HCEC 1CT (cell line): ENCODE measurements at places on chromosomes 1 and 21.

- peak; percentile 22 for DNase-seq
Measured at GRCh38 chr1:63575340-63575826, 17.8 kb upstream of the PGM1 start.

GRCh38 chr1:5311634-5312292 is 657.4 kb downstream of the AJAP1 start:
- DNase-seq, result no peak

GRCh38 chr1:199688133-199688676 is 339.3 kb upstream of the NR5A2 start:
- no peak for DNase-seq

DNA sequence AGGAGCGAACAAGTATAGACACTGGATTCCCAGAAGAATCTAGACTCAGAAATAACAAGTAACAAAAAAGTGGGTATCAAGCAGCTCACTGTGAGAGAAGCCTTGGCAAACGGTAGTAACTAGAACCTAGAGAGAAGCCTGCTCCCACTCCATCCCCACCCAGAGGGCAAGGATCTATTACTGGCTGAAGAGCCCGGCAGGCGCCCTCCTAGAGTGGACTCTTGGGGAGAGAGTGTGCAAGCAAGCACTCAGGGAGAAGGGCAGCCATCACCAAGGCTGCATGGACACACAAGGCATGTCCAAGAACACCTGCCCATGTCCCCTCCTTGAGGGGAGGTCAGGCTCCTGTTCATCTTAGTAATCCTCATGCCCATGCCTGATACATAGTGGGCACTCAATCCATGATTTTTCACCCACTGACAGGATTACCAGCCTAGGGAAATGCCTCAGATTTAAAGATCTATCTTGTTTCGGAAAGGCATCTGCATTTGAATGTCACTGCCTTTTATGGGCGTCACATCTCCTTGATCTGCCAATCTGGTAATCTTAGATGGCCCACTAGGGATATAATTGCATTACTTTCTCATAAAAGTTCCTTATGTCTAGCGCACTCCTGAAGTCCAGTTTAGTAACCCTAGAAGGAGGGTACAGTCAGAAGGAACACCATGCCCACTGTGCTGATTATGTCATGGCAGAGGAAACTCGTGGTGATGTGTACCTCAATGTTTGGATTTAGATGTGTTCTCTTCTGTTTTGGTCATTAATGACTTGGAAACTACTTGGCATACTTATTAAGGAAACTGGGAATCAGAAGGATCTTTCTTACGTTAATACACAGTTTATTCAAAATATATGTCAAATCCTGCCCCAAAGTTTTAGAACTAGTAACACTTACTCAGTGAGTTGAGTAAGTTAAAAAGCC is 14.4 kb downstream of the CNN3 start:
- no peak for DNase-seq

GRCh38 chr1:29793653-29794348 is 557.5 kb downstream of the PTPRU start:
- DNase-seq, result no peak

- DNase-seq, result peak; percentile 70
Measured at GRCh38 chr1:202959276-202959620, 1.1 kb upstream of the ADIPOR1 start.

- no peak for DNase-seq
Measured at GRCh38 chr1:179888071-179888470, 6.0 kb downstream of the TOR1AIP1 start.

DNA sequence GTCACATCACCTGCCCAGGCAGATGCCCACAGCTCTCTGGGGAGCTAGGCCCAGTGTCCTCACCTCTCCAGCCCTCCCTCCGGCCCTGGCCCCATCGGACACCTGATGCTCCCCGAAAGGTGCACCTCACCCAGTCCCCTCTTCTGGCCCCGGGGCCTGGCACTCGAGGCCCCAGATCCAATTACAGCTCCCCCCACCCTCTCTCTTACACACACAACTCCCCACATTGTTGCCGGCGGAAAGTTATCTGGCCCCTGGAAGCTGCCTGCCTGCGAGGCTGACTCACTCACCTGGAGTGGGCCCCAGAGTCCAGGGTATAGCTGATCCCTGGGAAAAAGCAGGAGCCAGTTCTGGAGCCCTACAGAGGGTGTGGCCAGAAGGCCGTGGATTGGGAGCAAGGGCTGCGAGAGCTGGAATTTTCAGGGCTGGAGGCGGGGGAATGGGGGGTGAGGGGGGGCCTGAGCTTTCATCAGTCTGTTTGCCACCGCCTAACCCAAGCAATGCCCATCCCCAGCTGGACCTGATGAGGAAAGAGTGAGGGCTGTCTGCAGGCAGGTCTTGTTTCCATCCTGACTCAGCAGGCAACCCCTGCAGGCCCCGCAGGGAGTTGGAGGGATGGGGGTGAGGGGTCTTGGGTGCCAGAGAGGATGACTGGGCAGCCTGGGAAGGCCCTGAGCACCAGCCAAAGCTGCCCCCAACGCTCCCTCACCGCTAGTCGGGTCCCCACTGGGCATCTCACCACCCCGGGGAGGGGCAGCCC is 948 bp downstream of the FBXO2 start:
- no peak for DNase-seq

- no peak for DNase-seq
Measured at GRCh38 chr1:67632811-67633655, 52.0 kb upstream of the GADD45A start.
